Activated CD8-positive, alpha-beta memory T cell treated with anti-CD3 and anti-CD28 coated beads, Interleukin-2, amount 50 U/mL, for 48 hours (primary cell): ENCODE measurements at places on chromosomes 2 and 18.

- no peak for DNase-seq
Observed at GRCh38 chr2:6554466-6554865, 311.2 kb downstream of the CMPK2 start.

DNA sequence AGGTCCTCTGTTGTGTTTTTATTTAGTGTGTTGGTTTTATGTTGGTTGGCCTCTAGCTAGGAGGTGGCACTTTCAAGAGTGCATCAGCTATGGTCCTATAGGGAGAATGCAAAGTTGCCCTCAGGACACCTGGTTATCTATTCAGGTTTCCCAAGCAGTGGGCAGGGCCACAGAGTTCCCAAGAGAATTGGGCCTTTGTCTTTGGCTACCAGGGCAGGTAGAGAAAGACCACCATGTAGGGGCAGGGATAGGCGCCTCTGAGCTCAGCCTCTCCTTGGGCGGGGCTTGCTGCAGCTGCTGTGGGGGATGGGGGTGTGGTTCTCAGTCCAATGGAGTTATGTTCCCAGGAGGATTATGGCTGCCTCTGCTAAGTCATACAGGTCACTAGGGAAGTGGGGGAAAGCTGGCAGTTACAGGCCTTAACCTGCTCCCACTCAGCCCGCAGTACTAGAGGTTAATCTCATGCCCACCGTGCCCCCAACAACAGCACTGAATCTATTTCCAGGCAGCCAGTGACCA is 26.0 kb downstream of the ABCB11 start:
- no peak for DNase-seq

DNA sequence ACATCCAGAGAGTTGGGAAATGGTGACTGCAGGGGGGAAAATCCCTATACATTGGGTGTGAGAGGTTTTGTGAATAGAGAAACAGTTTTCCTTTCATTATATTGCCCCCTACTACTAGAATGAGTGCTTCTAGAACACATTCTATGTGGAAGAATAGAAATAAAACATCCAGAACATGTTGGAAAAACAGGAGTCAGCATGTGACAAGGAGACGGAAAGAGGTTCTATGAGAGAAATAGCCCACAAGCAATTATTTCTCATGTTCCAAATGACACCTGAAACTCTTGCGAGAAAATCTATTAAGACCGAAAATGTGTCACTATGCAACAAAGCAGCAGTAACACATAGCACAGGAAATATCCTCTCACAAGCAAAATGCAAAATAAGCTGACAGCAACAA is 202.7 kb upstream of the SPOPL start:
- DNase-seq = no peak

- DNase-seq = no peak
Observed at GRCh38 chr2:174332217-174332963, 2.4 kb upstream of the SP9 start.

GRCh38 chr2:1990724-1991123 is 246.4 kb upstream of the PXDN start:
- no peak for DNase-seq

DNA sequence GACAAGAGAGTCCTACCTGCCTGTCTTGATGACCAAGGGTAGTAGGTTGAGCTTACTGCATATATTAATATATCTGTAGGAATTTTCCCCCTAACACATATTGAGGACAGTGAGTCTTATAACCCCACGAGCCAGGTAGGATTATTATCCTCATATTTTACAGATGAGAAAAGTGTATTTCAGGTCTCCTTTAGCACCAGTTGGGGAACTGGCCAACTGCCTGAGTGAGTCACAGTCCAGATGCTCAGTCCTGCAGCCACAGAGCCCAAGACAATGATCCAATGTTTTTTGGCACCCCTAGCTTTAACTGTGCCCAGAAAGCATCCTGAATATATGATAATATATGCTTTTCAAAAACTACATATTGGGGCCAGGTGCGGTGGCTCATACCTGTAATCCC is 30.8 kb upstream of the GLS start:
- DNase-seq = no peak

- no peak for DNase-seq
Observed at GRCh38 chr2:74576863-74577229, 22.3 kb downstream of the DOK1 start.

GRCh38 chr18:63137999-63138435 is 181.6 kb downstream of the BCL2 start:
- DNase-seq = no peak

GRCh38 chr2:3608373-3609278 is 13.7 kb downstream of the COLEC11 start:
- DNase-seq = peak; percentile 35

DNA sequence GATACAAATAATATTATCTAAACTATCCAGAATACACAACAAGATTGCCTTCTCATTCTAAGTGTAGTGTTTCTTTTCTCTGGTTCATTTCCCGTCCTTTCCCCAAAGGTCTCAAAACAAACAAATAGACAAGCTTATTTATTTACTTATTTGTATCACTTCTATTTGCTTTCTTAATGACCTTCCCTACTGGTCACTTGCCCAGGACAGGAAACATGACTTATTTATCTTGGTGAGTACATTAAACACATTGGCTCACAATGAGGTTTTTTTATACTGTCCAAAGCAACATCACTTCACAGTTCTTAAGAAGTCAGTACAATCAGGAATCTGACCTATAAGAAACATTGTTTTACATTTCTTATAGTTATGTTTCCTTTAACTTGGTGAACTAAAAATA is 123.3 kb upstream of the KYNU start:
- DNase-seq = no peak

DNA sequence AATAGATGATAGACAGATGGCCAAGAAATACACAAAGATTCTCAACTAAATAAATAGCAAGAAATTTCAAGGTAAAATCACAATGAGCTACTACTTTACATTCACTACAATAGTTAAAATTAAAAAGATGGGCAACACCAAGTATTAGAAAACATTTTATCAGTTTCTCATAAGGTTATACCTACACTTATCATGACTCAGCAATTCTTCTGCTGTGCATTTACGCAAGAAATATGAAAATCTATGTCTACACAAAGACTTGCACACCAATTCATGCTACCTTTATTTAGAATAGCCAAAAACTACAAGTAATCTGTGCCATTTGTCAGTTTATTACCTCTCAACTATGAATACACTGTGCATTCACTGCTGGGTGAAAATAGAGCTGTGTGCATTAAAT is 937.4 kb upstream of the NRXN1 start:
- DNase-seq = no peak

DNA sequence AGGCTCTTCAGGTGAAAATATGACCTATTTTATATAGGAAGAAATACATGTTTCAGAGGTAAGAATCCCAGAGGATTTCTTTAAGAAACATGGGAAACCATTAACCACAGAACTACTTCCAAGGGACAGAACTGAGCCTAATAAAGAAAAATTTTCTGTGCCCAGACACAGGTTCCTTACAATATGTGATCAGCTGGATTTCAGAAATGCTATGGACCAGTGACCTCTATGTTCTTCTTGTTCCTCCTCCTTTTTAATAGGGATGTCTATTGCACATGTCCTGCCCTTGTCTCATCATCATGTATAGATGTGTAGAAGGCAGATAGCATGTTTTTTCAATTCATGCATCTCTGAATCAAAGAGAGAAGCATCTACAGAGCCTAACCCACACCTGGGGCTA is 836.6 kb downstream of the RNF144A start:
- no peak for DNase-seq

GRCh38 chr2:186590759-186591505 is 1.1 kb downstream of the ITGAV start:
- DNase-seq = no peak

- no peak for DNase-seq
Observed at GRCh38 chr2:158046121-158046880, 55.4 kb upstream of the UPP2 start.

GRCh38 chr2:229714080-229714735 is at the start of gene DNER:
Gene DNER (minus strand): TSS chr2:229714555. CDS start chr2:229714423, 132 bp downstream.
- DNase-seq = peak; percentile 75

DNA sequence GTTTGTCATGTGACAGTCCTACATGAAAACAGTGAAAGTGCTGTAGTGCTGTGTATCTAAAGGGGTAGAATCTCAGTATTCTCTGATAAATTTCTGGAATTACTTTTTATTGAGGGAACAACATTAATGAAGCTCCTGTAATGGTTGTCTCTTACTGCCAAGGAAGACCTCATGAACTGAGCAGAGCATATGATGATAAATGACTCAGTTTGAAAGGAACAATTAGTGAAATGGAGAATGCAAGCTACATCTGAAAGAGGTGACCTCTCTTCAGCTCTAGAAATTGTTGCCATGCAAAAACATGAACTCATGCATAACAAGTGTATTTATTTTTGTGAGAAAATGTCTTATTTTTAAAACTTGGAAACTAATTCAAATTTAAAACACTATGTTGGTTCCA is 93.6 kb downstream of the SCN9A start:
- DNase-seq = no peak

DNA sequence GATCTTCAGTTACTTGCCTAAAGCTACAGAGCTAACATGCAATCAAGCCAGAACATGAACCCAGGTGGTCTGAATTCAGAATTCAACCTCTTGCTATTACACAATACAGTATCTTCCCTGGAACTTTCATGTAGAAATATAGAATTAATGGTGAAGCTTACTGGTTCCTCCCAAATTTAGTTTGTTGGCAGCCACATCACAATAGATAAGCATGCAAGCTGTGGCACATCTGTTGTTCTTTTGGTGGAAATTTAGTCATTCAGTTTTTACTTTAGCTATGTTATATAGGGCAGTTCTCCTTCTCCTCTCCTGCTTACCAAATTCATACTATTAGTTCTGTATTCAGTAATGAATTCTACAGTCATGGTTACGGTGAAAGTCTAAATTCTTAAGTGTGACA is 101.0 kb upstream of the RNF152 start:
- no peak for DNase-seq

DNA sequence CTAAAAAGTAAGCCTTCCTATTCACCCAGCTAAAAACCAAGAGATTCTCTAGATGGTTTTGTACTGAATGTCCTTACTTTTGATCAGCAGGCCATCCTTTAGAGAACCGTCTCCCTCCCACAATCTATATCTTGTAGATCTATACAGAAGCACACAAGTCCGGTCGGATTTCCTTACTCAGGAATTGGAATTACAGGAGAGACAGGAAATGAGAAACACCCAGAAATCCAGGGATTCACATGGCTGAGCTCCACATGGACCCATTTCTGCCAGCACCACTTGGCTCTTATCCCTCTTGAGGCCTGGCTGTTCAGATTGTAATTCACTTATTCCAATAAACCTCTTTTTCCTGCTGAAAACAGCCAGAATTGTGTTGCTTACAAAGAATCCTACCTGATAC is 4.5 kb downstream of the OLA1 start:
- DNase-seq = no peak

- DNase-seq = peak; percentile 94
Observed at GRCh38 chr2:207625014-207625907, at the start of gene METTL21A. Gene METTL21A (minus strand): TSS chr2:207625394. CDS start chr2:207624375, 1,019 bp downstream.

DNA sequence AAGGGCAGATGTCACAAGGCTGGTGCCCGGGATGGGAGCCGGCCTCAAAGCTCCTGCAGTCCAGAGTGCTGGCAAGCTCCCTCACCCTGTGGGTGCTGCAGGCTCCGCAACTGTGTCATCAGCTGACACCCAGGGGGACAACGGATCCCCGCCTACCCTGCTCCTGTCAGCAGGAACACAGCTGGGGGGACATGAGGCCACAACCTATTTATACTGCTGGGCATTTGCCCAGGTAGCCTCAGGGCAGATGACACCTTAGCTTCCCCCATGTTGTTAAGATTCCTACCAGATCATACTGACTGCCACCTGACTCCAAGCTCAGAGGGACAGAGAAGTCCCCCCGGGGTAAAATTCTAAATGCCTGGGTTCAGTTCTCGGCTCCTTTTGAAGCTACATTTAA is 1.2 kb downstream of the ANKRD23 start:
- no peak for DNase-seq

- DNase-seq = peak; percentile 59
Observed at GRCh38 chr2:68466361-68466777, 725 bp downstream of the FBXO48 start.

- peak; percentile 69 for DNase-seq
Observed at GRCh38 chr2:216632952-216633615, at the start of gene IGFBP2. Gene IGFBP2 (plus strand): TSS chr2:216633420. CDS start chr2:216633524, 104 bp downstream.

- DNase-seq = peak; percentile 89
Observed at GRCh38 chr2:181466661-181467576, 9.7 kb downstream of the ITGA4 start.

GRCh38 chr2:120436885-120437603 is 91.1 kb downstream of the INHBB start:
- no peak for DNase-seq

DNA sequence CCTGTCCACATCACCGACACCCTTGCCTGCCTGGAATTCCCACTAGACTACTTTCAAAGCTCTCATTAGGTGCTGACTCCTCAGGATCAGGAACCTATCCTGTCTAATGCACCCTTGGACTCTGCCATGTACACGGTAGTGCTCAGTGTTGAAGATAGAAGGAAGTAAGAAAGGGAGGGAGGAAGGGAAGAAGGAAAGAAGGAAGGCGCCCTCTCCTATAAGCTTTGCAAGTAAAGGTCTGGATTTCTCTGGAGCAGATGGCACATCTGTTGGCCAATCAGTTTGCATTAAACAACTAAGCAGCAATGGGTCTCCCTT is 45.3 kb downstream of the SCTR start:
- peak; percentile 6 for DNase-seq

GRCh38 chr18:46755315-46756024 is 1.4 kb downstream of the ST8SIA5 start:
- DNase-seq = no peak

- no peak for DNase-seq
Observed at GRCh38 chr18:76232779-76233178, 262.3 kb downstream of the ZNF516 start.

DNA sequence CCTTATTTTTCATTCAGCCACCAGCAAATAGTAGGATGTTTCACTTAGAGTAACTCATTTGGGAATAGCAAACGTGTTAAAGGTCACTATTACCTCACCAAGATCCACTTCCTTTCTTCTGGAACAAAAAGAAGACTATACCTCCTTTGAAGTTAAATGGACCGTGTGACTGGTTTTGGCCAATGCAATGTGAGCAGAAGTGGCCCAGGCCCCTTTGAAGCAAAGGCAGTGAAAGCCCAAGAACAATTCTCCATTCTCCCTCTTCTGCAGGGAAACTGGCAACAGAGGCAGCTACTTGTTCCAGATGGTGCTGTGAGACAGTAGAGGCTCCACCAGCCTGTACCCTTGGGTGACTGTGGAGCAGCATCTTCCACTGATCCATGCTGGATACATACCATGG is 11.3 kb upstream of the MALL start:
- DNase-seq = no peak

DNA sequence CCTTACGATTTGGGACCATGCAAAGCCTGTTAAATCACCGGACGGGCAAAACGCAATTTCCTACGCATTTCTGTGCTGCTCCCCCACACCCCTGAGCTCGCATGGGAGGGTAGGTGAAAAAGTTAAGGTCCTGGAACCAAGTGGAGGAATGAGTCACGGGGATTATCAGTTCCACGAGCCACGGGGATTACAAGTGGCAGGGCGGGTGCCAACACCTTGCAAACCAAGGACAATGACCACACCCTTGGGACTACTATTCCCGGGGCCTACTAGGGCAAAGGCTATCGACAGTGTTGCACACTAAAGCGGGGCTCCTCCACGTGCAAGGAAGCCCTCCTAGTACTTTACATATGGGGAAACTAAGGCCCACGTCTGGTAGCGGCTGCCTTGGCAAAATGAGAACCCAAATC is 447 bp downstream of the RETSAT start:
- DNase-seq = no peak
